Right hindlimb (tissue), 1 donor: ENCODE measurements at places on chromosomes 2 and 18.

GRCh38 chr18:31510319-31510718 lies 12.3 kb downstream of the DSG2 start:
- DNase-seq, result no peak

- DNase-seq, result no peak
Observed at GRCh38 chr2:2333076-2333475, 2.0 kb upstream of the MYT1L start.

- no peak for DNase-seq
Observed at GRCh38 chr2:41992056-41992642, 55.7 kb upstream of the PKDCC start.

DNA sequence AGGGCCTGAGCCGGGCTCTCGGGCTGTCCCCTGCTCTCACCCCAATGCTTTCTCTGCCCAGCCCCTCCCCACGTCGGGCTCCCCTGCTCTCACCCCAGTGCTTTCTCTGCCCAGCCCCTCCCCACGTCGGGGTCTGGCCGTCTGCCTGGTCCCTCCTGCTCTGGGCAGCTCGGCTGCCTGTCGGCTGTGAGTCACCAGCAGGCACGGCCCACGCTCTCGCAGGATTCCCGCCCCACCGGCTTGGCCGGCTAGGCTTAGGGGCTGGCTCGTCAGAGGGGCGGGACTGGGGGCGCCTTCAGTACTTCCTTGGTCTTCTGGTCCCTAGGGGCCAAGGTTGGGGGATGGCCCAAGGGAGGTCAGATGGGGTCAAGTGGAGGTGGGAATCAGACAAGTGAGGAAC lies 3.3 kb downstream of the BOK start:
- peak; percentile 87 for DNase-seq

GRCh38 chr2:72077702-72078169 lies 69.9 kb downstream of the CYP26B1 start:
- DNase-seq, result no peak

GRCh38 chr18:47557160-47557559 lies 305.7 kb upstream of the SKOR2 start:
- DNase-seq, result no peak

DNA sequence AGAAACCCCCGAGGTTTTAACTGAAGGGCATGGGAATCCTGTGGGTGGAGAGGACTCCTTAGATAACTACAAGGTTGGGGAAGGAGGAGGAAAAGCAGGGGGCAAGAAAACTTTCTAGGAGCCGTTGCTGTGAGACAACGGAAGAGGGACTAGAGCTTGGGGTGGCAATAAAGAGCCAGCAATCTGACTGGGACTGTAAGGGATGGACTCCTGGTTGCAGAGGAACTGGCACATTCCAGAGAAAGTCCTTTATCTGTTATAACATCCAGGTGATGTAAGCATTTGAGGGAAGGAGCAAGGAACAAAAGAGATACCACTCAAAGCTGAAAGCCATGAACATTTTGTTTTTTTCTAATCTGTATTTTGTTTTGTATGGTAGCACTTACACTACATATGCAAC lies 16.4 kb downstream of the CDCA7 start:
- DNase-seq, result no peak

- no peak for DNase-seq
Observed at GRCh38 chr2:72157871-72158771, 10.5 kb upstream of the CYP26B1 start.

DNA sequence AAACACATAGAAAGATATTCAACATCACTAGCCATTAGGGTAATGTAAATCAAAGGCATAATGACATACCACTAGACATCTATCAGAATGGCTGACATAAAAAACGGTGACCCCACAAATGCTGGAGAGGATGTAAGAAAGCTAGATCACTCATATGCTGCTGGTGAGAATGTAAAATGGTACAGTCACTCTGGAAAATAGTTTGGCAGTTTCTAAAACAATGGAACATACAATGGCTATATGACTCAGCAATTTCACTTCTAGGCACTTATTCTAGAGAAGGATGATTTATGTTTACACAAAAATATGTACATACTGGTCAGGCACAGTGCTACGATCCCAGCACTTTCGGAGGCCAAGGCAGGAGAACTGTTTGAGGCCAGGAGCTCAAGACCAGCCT lies 87.3 kb downstream of the COLEC12 start:
- DNase-seq, result no peak

DNA sequence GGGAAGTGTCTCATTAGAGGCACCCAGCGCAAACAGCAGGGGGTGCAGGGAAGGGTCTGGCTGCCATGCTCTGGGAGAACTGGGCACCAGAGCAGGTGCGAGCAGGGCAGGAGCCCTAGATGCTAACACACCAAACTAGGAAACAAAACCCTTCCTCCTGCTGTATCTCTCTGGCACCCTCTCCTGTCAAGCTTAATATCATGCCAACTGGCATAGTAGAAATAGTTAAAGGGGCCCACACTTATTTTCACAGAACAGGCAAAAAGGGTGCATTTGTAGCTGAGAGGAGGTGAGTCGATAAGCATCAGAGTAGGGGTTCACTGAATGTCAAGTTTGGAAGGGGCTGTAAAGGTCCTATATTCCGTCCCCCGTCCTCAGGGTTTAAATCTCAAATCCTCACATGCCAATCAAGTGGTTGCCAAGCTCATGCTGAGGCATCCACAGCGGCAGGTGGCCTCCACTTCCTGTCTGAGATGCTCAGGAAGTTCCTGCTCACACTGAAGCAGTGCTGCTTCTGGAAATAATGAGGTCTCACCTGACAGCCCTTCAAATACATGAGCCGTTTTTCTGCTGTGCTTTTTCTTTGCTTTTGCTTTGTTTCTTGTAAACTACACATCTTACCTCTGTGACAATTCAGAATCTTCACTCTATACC lies 14.9 kb upstream of the ACKR3 start:
- no peak for DNase-seq

- no peak for DNase-seq
Observed at GRCh38 chr18:23279931-23280330, 144.6 kb downstream of the CABLES1 start.

GRCh38 chr18:24659827-24660720 lies 199.6 kb downstream of the HRH4 start:
- peak; percentile 84 for DNase-seq

- DNase-seq, result no peak
Observed at GRCh38 chr2:26679867-26680266, 12.7 kb upstream of the KCNK3 start.

- no peak for DNase-seq
Observed at GRCh38 chr2:168424112-168424951, 31.7 kb upstream of the CERS6 start.

DNA sequence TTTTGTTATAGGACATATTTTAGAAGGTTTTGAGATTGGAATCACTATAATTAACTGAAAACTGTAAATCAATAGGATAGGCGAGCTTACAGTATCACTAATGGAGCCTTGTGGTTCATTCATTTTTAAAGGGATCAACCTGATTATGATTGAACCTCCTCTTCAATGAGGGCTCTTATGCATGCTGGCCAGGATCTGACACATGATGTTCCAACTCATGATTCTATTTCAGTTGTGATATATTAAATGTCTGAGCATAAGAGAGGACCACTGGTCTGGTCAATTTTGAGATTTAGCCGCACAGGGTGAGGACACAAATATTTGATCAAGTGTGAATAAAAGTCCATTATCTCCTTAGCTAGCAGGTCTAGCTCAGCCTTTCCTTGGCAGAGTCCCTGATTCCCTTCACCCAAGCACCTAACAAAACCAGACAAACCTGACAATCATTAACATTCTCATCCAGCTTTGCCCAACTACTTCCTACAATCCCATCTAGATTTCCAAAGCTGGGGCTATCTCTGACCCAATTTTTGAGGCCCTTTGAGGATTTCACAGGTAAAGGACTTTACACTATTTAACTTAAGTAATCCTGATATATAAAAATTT lies 6.9 kb upstream of the MAP4K4 start:
- no peak for DNase-seq

GRCh38 chr2:113192459-113193100 lies 18.8 kb downstream of the PSD4 start:
- no peak for DNase-seq
